Lower lobe of right lung (tissue), 2 donors: ENCODE measurements at places on chromosomes 4 and X.
A peak's percentile ranks its signal among the peaks of the same experiment; 100 is the strongest.

GRCh38 chrX:140141444-140142029, 176.2 kb upstream of the CXorf66 start:
- no peak for DNase-seq

DNA sequence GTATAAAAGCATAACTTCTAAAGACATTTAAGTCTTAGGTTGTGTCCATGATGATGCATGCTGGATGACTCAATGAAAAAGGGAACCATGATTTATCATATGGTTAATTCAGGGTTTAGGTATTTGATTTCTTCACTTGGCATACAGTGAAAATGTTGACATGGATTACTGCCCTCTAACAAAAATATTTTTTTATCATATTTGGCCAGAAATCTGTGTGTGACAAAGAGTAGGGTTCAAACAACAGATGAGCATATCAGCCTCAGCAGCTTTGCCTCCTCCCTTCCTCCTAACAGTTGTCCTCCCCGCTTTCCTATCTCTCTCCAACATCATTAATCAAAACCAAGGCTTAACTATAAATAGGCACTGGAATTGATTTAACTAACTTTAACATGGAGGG, 46.3 kb downstream of the ARHGAP6 start:
- no peak for DNase-seq

DNA sequence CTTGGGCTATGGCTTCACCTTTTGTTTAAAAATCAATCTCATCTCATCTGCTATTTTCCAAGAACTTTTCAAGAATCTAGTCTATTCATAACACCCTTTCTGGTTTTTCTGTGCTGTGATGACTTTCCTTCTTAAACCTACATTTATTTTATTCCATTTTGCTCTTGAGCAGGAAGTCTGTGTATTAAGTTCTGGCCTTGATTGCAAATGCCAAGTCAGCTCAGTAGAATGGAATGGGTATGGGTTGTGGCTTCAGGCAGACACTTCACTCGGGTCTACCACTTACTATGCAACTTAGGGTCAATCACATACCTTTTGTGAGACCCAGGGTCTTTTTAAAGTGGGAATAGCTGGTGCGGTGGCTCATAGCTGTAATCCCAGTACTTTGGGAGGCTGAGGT, 522.3 kb downstream of the TRIML1 start:
- DNase-seq: no peak

GRCh38 chrX:135951291-135951690, 22.5 kb downstream of the MMGT1 start:
- no peak for DNase-seq

DNA sequence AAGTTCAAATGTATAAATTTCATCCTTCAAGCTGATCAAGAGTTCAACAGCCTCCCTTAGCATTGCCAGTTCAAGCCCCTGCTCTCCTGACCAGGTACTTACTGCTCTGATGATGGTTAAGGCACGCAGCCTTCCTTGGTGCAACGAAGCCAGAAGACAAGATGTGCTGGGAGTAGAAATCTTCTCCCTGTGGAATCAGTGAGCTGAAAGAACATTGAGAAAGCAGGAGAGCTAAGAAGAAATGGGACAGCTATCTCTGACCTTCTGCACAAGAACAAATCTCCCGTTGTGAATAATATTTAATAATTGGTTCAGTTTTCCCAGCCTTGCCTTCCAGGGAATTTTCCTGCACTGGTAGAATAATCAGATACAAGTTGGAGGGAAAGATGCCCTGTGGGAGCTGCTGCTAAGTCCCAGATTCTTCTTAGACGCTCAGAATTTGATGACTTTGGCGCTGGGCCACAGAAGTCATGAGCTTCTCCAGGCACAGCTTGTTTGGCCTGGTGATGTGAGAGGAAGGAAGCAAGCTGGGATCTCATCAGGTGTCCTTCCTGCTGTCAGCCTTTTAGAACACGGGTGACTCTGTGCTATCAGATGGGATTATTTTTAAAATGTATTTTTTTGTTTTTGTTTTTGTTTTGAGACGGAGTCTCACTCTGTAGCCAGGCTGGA, 77.8 kb downstream of the CD38 start:
- no peak for DNase-seq

GRCh38 chr4:159280442-159281172, 177.7 kb downstream of the RAPGEF2 start:
- DNase-seq: no peak

DNA sequence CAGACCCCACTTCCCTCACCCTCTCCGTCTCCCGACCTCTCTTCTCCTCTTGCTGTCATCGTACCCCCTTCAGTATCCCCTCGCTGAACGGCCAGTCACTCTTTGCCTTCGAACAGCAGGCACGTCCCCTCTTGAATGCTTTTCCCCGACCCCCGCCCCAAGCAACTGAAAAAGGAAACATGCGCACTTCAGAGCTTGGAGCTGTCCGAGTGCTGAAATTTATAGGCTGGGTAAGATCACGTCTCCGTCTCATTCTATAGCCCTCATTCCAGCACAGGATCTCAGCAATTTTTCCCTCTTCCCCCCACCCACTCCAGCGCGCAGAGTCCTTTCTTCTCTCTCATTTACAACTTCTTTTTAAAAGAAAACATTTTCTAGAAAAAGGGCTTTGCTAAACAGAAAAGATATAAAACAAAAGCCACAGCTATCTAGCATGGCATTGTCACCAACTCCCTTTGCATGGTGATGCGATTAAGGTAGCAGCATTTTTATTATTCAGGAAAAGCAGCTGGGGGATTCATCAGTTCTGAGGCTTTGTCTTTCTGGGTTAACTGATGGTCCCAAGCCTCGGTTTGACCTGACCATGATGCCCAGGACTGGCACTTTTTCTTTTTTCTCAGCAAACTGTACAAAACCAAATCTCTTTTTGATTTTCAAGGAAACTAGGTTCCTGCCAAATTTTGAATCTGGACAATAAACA, at the start of gene GLRA2:
Gene GLRA2 (plus strand): TSS at position 247 of the 700 bp plus-strand sequence. CDS start 522 bp downstream, outside the sequence.
- DNase-seq: no peak

DNA sequence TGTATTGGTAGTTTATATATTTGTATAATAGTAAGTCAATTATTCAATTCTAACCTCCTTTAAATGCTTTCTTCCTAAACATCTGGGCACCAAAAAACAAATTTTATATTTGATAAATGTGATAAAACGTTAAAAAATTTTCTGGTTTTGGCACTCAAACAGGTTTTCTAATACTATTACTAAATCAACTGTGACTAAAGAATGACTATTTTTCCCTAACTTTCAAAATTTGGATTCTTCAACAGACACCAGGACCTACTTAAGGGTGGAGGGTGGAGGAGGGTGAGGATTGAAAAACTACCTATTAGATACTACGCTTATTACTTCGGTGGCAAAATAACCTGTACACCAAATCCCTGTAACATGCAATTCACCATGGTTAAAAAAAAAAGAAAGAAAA, 555.5 kb downstream of the IL15 start:
- DNase-seq: no peak

DNA sequence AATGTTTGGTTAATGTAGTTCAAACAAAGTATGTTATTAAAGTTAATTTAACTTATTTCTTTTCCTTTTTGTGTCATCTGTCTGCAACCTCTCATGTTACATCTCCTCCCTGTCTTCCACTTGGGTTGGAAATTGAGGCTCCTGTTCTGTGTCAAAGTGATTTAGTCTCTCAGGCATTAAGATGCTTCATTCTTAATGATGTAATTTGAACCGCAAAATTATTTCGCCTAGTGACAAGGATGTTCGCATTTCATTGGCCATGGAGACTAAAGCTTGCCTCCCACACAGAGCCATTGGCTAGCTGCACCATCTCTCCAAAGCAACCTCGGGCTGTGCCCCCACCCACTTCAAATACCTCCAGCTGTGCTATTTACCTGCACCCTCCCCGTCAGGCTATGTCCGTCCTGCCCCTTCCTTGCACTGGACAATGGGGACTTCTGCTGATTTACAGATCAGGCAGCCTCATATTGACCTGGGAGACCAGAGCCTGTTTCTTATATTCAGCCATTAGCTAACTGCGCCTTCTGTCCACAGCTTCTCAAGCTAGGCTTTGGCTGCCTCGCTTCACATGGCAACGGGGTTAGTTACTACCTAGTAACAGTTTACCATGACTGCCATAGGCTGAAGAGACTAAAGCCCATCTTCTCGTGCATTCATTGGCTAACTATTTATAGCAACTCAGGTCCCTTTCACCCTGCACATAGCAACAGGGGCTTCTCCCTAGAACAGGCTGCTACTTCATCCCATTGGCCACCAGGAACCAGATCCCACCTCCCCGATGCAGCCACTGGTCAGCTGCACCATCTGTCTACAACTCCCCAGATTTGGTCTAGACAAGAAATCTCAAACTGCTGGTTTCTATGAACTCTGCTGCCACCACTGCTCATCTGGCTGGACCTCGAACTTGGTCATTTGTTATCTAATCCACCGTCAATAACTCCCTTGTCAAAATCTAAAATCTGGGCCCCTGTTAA, 8.6 kb upstream of the ZNF157 start:
- peak; percentile 75 for DNase-seq
